ENCODE measurements at places on chromosomes 6 and 20.

DNA sequence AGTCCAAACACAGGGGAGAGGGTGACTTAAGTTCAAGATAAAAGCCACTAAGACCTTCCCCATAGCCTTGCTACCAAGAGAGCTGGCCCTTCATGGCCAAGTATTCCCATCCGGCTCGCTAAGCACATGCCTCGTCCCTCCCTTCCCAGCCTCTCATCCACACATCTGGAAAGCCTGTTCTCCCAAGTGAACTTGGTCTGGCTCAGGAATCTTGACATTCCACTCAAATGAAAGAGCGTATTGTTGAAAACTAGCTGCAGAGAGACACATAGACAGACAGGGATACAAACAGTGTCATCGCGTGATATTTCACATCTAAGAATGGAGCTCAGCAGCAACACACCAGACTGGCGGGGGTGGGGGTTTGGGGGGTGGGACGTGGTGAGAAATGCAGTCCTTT lies 182.8 kb upstream of the FOXQ1 start:
- DNase-seq = no peak

DNA sequence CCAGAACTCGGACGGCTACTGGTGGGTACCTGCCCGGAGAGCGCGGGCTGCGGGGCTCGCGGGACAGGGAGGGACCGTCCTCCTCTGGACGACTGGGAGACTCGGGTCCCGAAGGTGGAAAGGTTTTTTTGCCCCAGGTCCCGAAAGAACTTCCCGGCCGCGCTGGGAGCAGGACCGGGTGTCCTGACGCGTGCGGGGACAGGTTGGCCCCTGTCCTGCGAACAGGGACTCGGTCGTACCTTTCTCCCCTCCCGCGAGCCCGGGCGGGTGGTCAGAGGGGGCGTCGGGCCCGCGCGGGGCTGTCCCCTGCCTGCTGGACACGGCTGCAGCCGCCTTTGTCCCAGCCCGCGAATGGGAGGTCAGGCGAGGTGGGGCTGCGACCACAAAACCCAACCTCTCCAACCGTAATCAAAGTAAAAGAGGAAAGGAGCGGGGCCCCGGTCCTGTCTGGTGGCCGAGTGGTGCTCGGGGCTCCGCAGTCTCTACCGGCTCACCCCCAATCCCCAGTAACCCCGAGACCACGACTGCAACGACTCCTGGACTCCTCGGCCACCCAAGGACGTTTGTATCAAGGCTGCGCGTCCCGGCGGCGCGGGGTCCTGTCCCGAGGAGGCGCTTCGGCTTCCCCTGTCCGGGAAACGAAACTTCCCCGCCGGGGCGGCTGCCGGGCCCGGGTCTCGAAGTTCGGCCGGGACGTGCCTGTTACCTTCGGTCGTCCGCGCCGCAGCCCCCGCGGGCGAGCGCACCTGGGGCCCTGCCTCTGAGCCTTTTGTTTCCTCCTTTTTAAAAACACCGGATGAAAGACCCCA lies 798 bp downstream of the DSP start:
- no peak for DNase-seq

DNA sequence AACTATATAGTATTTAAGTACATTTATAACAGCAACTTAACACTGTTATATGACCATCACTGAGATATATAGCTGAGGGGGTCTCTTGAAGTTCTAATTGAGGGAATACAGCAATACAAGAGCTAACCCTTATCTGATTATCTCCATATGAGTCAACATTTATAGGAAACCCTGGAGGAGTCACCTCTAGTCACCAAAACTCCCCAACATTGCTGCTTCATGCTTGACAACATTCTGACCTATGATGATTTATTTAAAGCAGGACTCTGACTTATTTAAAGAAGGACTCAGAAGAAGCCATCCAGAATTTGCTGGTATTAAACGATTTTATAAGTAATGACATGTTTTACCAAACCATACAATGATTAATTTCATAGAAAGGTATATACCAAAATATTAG lies 182.6 kb upstream of the NOX3 start:
- DNase-seq = no peak

- DNase-seq = no peak
These were observed 36.7 kb downstream of the FGD2 start for GRCh38 chr6:37042150-37042549.

DNA sequence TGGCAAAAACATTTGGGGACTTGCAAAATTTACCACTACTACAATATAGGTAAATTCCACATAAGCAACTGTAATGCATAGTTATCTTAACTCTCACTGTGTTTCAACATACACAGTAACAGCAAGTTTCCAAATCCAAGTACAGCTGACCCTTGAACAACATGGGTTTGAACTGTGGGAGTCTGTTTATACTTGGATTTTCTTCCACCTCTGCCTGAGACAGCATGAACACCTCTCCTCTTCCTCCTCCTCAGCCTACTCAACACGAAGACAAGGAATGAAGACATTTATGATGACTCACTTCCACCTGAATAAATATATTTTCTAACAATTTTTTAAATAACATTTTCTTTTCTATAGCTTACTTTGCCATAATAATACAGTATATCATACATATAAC lies 25.6 kb downstream of the MAN1A1 start:
- DNase-seq = no peak

DNA sequence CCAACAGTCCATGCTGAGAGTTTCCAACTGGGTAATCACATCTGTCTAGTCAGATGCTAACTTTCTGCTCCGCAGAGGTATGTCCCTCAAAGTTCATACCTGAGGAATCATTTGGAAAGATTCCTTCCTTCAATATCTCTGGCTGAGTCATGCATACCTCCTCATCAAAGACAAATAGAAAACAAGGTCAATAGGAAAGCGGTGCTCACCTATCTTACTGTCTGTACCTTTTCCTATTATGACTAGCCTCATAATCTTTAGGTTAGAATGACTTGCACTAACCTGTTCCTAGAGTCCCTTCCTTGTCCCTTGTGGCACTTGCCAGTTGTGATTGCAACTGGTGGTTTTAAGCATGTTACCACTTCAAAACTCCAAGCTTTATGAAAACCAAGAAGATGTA lies 78.2 kb upstream of the PTPRK start:
- peak; percentile 55 for DNase-seq

DNA sequence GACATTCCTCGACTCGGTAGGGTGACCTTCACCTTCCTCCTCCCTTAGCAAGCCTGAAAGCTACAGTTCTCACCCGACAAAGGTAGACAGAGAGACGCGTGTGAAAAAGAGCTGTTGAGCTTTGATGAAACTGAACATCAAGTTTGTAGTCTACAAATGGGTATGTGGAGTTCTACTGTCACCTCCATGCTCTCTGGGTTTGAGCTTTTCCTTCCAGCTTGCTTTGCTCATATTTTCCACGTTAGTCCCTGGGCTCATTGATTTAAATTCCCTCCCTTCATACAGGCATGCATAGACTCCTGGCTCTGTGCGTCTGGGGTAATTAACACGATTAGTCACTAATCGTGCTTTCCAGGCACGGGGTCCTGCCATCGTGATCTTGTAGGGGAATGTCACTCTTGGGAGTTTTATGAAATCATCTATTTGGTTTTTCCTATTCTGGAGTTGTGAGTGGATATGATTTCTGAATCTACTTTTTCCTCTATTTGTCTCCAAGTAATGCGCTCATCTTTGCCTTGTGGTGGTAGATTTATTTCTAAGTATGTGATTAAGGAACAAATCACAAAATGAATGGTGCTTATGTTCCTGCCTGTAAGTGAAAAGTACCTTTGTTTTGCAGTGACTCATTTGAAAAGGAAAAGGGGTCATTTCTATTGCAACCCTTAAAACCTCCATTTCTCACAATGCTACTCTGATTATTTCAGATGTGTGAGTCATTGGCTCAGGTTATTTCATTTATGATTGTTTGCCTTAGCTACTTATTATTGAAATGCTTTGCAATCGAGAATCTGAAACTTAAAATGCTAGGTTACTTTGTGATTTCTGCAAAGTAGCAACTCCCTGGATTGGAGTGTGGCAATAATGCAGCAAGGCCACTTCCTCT lies 154.6 kb downstream of the ZDHHC14 start:
- DNase-seq = peak; percentile 90

DNA sequence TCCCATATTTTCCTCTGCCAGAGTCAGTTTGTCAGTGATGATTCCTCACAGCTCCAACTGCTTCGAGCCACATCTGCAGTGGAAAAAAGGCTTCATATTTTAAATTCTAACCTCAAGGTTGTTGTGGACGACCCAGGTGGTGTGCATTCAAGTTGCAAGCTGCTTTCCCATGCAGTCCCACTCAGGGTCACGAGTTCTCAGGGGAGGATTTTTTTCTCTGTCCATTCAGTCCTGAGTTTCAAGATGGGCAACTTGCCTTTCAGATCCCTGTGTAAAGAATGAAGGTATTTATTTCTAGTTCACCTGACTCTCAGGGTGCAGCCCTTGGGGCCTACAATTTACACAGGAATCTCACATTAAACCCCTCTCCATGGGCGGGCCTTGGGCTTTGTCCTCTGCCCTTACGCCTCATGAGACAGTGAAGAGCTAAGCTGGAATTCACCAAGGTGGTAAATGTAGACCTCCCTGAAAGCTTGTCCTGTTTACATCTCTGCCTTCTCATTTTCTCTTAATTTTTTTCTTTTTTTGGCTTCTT lies 65.9 kb downstream of the TPD52L1 start:
- DNase-seq = no peak

- no peak for DNase-seq
These were observed 99.5 kb upstream of the BHLHE23 start for GRCh38 chr20:63106108-63106764.

- DNase-seq = no peak
These were observed 200.9 kb downstream of the BACH2 start for GRCh38 chr6:90095788-90096187.

DNA sequence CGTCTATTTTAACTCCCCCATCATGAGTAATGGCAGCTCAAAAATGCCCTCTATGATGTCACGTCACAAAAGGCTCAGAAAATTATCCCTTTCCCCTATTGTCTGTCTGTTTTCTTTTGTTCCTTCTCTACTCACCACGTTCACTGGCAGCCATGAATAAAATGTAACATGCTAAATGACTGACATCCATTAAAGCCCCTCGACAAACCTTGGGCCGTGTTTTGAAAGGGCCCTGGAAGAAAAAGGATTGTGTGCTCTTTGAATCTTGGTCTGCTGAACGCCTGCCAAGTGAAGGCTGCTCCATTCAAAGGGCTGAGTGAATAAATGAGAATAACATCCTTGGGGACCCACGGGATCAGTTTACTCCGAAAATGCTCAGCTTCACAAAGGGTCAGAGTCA lies 118.7 kb downstream of the RPS12 start:
- DNase-seq = no peak

GRCh38 chr6:85620308-85620707 lies 22.4 kb downstream of the SYNCRIP start:
- no peak for DNase-seq

DNA sequence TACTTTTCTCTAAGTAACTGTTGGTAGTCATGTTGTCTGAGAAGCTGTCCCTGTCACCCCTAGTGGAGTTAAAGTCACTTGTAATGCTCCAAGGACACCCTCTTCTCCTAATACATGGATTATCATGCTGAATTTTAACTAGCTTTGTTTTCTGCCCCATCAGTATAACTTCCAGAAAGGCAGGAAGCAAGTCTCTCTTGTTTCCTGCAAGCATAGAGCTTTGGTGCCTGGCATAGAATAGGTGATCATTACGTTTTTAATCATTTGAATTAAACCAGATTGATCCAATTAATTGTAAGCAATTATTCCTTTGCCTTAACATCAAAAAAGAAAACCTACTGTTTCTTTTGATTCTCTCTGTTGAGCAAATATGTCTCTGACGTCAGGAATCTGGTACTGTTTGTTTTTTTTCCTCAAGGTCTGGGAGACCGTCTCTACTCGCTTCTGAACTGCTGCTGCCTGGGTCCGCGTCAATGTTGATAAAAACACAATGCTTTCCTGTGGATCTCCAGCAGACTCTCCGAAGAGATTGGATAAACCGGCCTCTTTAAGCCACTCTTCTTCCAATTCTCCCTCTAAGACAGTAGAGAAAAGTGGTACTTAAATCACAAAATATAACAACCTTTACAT lies 71.8 kb downstream of the ARHGAP18 start:
- no peak for DNase-seq
